ENCODE measurements at places on chromosomes 2 and 18.

- no peak overlapping the region for H3K27ac ChIP-seq
- H3K36me3 ChIP-seq: no peaks in the 10 kb centered on the region
- H3K27me3 ChIP-seq: no peaks in the 10 kb centered on the region
- no peak for DNase-seq
- no peak overlapping the region for H3K4me3 ChIP-seq
Observed at GRCh38 chr2:86189782-86190416, 5.4 kb downstream of the IMMT start.

DNA sequence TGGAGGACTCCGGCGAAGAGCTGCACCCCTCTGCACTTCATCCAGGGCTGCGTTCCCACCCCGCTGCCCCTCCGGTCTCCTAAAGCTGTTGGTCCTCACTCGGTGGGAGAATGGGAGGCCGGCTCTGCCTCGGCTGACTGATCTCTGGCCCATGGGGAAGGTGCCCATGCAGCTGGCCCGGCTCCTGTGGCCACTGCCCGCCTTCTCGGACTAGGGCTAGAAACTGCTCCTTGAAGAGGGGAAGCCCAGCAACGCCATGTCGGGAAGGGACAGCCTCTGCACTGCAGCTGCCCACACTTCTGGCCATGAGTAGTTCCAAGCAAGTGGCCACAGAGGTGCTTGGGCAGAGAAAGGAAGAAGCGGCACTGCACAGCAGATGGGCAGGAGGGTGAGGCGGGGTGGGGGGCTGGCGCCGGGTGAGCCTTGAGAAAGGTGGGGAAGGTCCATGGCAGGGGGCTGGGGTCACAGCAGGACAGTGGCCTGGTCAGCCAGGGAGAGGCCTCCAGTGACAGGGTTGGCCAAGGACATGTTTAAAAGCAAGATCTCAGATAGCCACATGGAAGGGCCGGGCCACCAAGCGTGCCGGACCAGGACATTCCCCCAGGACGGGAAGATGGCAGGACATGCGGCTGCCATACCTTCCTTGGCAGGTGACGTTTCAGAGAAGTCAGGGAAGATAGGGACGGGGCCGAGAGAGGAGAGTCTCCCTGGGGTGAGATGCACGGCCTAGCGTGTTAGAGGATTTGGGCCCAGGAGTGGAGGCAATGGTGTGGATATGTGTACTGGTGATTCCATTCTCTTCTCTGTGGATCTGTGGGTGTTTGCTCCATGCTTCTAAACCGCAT lies 158.8 kb upstream of the HDAC4 start:
- no peak overlapping the region for H3K27ac ChIP-seq
- peaks cover 28% of the 10 kb centered on the region for H3K27me3 ChIP-seq
- H3K4me1 ChIP-seq: no peaks in the 10 kb centered on the region
- DNase-seq: no peak
- H3K4me3 ChIP-seq: no peak overlapping the region

GRCh38 chr18:6859676-6860422 lies 130.3 kb downstream of the ARHGAP28 start:
- H3K27ac ChIP-seq: no peak overlapping the region
- DNase-seq: no peak
- H3K36me3 ChIP-seq: no peaks in the 10 kb centered on the region
- no peaks in the 10 kb centered on the region for H3K27me3 ChIP-seq
- no peak overlapping the region for H3K4me3 ChIP-seq

- no peaks in the 10 kb centered on the region for H3K36me3 ChIP-seq
- H3K27me3 ChIP-seq: no peaks in the 10 kb centered on the region
- DNase-seq: no peak
Observed at GRCh38 chr18:75070625-75071483, 138.1 kb downstream of the PTGR3 start.

DNA sequence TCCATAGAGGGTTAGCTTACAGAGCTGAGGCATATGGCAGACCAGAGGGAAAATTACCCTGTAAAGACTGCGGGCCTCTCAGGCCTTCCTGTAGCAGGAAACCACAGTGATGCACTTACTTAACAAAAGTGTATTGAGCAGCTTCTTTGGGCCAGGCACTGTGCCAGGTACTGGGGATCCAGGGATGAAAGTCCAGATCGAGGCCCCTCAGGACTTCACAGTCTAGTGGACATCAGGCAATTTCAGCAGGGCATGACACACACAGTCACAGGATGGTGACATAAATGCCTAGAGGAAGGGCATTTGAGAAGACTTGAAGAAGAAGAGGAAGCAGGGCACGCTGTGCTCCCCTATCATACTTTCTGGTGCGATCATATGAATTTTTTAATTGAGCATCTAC lies 71.7 kb downstream of the MARCO start:
- no peak overlapping the region for H3K4me3 ChIP-seq
- no peaks in the 10 kb centered on the region for H3K4me1 ChIP-seq
- no peaks in the 10 kb centered on the region for H3K36me3 ChIP-seq

GRCh38 chr2:100840519-100840918 lies 20.6 kb downstream of the NPAS2 start:
- H3K4me3 ChIP-seq: no peak overlapping the region
- no peaks in the 10 kb centered on the region for H3K36me3 ChIP-seq
- H3K27ac ChIP-seq: no peak overlapping the region
- DNase-seq: no peak
- H3K27me3 ChIP-seq: no peaks in the 10 kb centered on the region

GRCh38 chr2:110124939-110125691 lies 9.5 kb upstream of the MALL start:
- no peaks in the 10 kb centered on the region for H3K27me3 ChIP-seq
- peaks cover 24% of the 10 kb centered on the region for H3K36me3 ChIP-seq
- no peak overlapping the region for H3K27ac ChIP-seq
- no peaks in the 10 kb centered on the region for H3K4me1 ChIP-seq
- H3K4me3 ChIP-seq: no peak overlapping the region

DNA sequence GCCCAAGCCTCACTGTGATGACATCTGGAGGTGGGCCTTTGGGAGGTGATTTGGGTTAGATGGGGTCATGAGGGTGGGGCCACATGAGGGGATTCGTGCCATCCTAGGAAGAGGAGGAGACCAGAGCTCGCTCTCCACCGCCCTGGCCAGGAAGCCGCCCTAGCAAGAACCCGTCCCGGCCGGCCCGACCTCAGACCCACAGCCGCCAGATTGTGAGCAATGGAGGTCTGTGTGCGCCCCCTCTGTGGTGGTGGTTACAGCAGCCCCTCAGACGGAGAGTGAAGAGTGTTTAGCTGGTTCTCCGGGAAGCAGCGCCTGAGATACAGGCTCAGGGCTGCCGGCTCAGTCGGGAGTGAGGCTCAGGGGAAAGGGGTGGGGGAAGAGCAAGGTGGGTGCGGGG lies 83.3 kb downstream of the RTP5 start:
- H3K27me3 ChIP-seq: peaks cover 45% of the 10 kb centered on the region
- no peak for DNase-seq
- H3K4me3 ChIP-seq: no peak overlapping the region
- H3K4me1 ChIP-seq: peaks cover 8% of the 10 kb centered on the region

GRCh38 chr2:120847700-120848321 lies 112.1 kb downstream of the GLI2 start:
- H3K4me1 ChIP-seq: peaks cover 14% of the 10 kb centered on the region
- peak; percentile 57 for DNase-seq
- H3K36me3 ChIP-seq: no peaks in the 10 kb centered on the region
- H3K27me3 ChIP-seq: no peaks in the 10 kb centered on the region
- H3K4me3 ChIP-seq: no peak overlapping the region

- H3K36me3 ChIP-seq: no peaks in the 10 kb centered on the region
- H3K4me1 ChIP-seq: no peaks in the 10 kb centered on the region
- peak overlapping the region; percentile 79 for H3K4me3 ChIP-seq
Observed at GRCh38 chr2:134119117-134119712, 134.7 kb upstream of the MGAT5 start.

GRCh38 chr18:78610179-78610578 lies 369.4 kb upstream of the SALL3 start:
- H3K4me3 ChIP-seq: no peak overlapping the region
- no peak overlapping the region for H3K27ac ChIP-seq
- H3K36me3 ChIP-seq: no peaks in the 10 kb centered on the region
- no peaks in the 10 kb centered on the region for H3K4me1 ChIP-seq
- peaks cover 8% of the 10 kb centered on the region for H3K27me3 ChIP-seq

DNA sequence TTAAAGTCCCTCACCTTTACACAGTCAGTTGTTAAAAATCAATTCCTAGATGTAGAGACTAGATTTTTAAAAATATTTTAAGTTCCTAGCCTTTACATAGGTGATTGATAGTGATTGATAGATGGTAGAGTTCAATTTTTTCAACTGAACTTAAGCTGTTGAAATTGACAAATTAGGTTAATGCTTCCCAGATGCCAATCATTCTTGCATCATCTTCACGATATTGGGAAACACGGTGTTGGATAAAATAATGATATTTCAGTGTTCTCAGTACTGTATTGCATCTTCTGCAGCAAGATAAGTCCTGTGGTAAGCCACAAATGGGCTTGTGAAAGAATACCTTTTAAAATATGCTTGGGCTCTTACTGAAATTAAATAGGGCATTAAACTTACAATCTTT lies 667.6 kb downstream of the STK39 start:
- H3K4me3 ChIP-seq: no peak overlapping the region
- no peaks in the 10 kb centered on the region for H3K27me3 ChIP-seq
- no peaks in the 10 kb centered on the region for H3K36me3 ChIP-seq
- H3K27ac ChIP-seq: no peak overlapping the region
- DNase-seq: no peak
- no peaks in the 10 kb centered on the region for H3K4me1 ChIP-seq

DNA sequence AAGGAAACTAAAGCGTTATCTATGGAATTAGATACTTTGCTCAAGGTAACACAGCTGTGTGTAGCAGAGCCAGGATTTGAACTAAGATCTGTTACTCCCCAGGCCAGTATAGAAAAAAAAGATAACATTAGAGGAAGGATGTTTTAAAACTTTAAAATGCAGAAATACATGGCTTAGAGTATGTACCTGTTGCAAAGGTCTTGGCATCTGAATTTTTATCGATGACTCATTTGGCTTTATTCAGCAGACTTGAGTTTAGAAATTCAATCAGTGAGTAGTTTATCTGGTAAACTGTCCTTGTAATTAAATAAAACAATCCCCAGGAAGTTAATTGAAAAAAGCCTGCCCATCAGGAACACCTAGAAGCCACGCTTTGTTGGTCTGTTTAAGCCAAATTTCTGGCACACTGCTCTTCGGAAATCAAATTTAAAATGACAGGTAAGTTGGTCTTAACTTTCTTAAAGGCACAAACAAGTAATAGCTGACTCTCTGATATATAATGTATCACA lies 36.9 kb downstream of the SCN9A start:
- no peak overlapping the region for H3K27ac ChIP-seq
- DNase-seq: no peak
- no peak overlapping the region for H3K4me3 ChIP-seq

GRCh38 chr2:226583715-226584114 lies 215.9 kb downstream of the IRS1 start:
- no peak overlapping the region for H3K27ac ChIP-seq
- no peak for DNase-seq
- no peaks in the 10 kb centered on the region for H3K27me3 ChIP-seq
- H3K4me1 ChIP-seq: no peaks in the 10 kb centered on the region

- H3K4me1 ChIP-seq: no peaks in the 10 kb centered on the region
- H3K27me3 ChIP-seq: no peaks in the 10 kb centered on the region
- no peak for DNase-seq
- H3K36me3 ChIP-seq: no peaks in the 10 kb centered on the region
- H3K4me3 ChIP-seq: no peak overlapping the region
Observed at GRCh38 chr2:25125976-25126375, 42.4 kb downstream of the POMC start.

GRCh38 chr2:15758848-15759247 lies 167.2 kb downstream of the DDX1 start:
- H3K4me1 ChIP-seq: no peaks in the 10 kb centered on the region
- DNase-seq: no peak
- H3K27ac ChIP-seq: no peak overlapping the region
- no peak overlapping the region for H3K4me3 ChIP-seq
- no peaks in the 10 kb centered on the region for H3K36me3 ChIP-seq

GRCh38 chr2:188196343-188197008 lies 95.2 kb upstream of the GULP1 start:
- no peak overlapping the region for H3K4me3 ChIP-seq
- no peak overlapping the region for H3K27ac ChIP-seq
- no peaks in the 10 kb centered on the region for H3K4me1 ChIP-seq
- no peak for DNase-seq
- H3K36me3 ChIP-seq: no peaks in the 10 kb centered on the region

DNA sequence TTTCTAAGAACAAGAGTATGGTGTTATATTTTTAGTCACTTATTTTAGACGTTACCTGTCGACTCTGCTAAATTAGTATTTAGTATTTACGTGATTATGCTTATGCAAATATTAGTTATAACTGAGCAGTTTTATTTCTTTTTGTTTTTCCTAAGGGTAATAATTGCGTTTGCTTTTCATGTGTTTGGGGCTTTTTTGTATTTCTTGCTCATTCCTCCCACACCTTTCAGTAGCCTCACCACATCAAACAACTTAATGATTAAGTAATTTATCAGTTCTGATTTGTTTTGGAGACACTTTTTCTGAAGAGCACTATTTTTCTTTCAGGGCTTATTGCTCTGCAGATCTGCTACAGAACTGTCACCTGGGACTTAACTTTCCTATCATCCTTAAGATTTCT lies 7.5 kb downstream of the SLC4A1AP start:
- H3K4me3 ChIP-seq: no peak overlapping the region
- no peak overlapping the region for H3K27ac ChIP-seq
- no peaks in the 10 kb centered on the region for H3K27me3 ChIP-seq
- no peaks in the 10 kb centered on the region for H3K4me1 ChIP-seq

DNA sequence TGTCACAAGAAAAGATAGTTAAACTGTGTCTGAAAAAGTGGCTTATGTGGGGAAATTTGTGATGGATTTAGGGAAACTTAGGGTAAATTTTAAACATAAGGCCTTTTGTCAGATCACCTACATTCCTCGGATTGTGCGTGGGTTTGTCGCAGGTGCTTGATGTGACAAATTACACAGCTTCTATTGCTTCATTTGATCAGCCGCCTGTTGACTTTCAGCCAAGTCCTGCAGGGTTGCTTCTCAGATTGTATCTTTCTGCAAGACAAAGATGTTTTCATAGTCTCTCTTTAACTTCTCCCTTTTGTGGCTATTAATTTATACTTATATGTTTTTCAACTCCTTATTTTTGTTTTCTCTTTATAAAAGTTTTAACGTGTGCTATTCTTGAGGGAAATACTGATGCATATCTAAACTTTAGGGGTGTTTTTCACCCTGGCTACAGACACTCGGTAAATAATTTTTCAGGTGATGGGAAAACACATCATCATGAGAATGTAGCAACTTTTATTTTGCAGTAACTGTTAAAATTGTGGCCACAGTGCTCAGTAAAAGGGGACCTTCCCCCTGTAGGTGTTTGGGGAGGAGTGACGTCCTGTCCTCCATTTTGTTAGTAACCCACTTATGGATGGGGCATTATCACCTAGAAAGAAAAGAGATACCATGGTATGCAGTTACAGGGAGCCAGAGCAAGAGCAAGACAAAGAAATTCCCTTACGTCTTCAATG lies 31.4 kb downstream of the GALM start:
- H3K4me1 ChIP-seq: peaks cover 7% of the 10 kb centered on the region
- DNase-seq: no peak
- H3K36me3 ChIP-seq: no peaks in the 10 kb centered on the region
- no peaks in the 10 kb centered on the region for H3K27me3 ChIP-seq

GRCh38 chr2:26647981-26648380 lies 6.8 kb upstream of the CIB4 start:
- no peak for DNase-seq
- no peak overlapping the region for H3K4me3 ChIP-seq
- H3K4me1 ChIP-seq: no peaks in the 10 kb centered on the region
- no peaks in the 10 kb centered on the region for H3K36me3 ChIP-seq
- H3K27me3 ChIP-seq: no peaks in the 10 kb centered on the region
- no peak overlapping the region for H3K27ac ChIP-seq

- peaks cover 7% of the 10 kb centered on the region for H3K36me3 ChIP-seq
- no peaks in the 10 kb centered on the region for H3K27me3 ChIP-seq
- H3K4me3 ChIP-seq: peak overlapping the region; percentile 99
- DNase-seq: no peak
- H3K4me1 ChIP-seq: peaks cover 19% of the 10 kb centered on the region
- peak overlapping the region; percentile 98 for H3K27ac ChIP-seq
Observed at GRCh38 chr2:208266936-208267335, 881 bp downstream of the PIKFYVE start.
